Gastroesophageal sphincter (tissue), 4 donors: ENCODE measurements at places on chromosomes 16 and 17. TPM values are rescaled to one million over a fixed set of nuclear protein-coding genes. Genes with fewer than 3 reads are reported as not detected.

DNA sequence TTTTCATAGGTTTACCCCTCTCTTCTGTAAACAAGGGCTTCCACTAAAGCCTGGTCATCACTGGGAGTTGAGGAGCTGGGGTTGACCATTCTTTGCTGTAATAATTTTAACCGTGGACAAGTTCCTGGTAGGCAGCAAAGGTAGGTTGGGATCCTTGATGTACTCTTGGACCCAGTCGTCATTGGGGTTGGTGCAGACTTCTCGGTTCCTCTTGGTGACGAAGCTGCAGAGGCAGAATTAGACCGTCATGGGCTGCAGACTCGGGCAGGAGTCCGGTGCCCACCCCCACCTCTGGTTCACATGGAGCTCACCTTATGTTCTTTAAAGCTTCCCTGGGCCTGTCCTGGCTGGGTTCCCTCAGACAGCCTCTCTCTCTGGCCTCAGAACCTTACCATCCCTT lies 3.8 kb downstream of the CCL16 start:
- no peak for ATAC-seq

- ATAC-seq: no peak
Observed at GRCh38 chr16:56447286-56447685, 3.8 kb downstream of the NUDT21 start.

GRCh38 chr16:1543085-1543896 lies 9.8 kb downstream of the TMEM204 start:
- ATAC-seq: peak; percentile 60

GRCh38 chr17:56165072-56165641 lies 11.9 kb downstream of the ANKFN1 start:
- ATAC-seq: no peak

SPATA22 gene
- total RNA-seq: 2.2 TPM
